Suppressor macrophage treated with lipopolysaccharide for 1 hour (primary cell): ENCODE measurements at places on chromosomes 4 and X.

GRCh38 chr4:157713342-157713741 is 459.5 kb downstream of the GASK1B start:
- no peak for DNase-seq

- DNase-seq: peak; percentile 25
Observed at GRCh38 chrX:13797512-13797911, 19.4 kb downstream of the GPM6B start.

- DNase-seq: no peak
Observed at GRCh38 chr4:35793045-35793722, 451.1 kb downstream of the ARAP2 start.

DNA sequence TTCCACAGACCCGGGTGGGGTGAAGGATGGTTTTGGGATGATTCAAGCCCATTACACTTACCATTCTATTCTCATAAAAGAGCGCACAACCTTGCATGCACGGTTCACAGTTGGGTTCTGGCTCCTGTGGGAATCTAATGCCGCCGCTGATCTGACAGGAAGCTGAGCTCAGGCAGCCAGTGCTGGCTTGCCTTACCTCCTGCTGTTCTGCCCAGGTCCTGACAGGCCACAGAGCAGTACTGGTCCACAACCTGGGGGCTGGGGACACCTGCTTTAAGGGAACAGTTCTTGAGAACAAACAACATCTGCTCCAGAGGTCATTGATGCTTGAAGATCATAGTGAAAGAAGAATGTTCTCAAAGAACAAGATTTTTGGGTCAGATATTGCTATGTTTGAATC is 8.0 kb upstream of the HS3ST1 start:
- DNase-seq: no peak

DNA sequence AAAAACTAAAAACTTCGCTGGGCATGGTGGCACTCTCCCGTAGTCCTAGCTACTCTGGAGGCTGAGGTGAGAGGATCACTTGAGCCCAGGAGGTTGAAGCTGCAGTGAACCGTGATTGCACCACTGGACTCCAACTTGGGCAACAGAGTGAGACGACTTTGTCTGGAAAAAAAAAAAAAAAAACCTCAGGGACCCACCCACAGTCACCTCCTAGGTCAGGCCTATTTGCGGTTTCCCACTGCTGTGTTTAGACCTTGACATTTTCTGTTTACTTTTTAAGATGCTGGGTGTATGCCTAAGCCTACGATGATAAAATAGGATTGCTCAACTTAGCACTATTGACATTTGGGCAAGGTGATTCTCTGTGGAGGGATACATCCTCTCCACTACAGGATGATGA is 197.4 kb upstream of the TBL1X start:
- DNase-seq: no peak

DNA sequence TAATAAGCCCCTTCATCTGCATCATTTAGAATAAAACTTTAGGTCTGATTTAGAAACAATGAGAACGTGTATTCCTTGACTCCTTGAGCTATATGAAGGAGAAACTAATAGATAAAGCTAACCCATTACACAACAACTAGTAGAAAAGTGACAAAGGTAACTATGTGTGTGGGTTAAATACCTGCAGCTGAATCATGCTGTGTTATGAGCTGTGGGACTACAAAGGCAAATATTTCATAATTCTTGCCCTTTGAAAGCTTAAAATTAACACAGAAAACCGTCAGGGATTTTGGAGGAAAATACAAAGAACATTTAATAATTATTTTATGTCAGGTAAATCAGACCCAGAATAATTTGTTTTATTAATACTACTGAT is 898 bp upstream of the NDP start:
- DNase-seq: no peak

GRCh38 chr4:183959319-183960045 is 54.4 kb downstream of the STOX2 start:
- DNase-seq: no peak
